ENCODE measurements at places on chromosomes 1 and 21.

GRCh38 chr1:24857507-24858133, 72.5 kb downstream of the RUNX3 start:
- no peak for DNase-seq

DNA sequence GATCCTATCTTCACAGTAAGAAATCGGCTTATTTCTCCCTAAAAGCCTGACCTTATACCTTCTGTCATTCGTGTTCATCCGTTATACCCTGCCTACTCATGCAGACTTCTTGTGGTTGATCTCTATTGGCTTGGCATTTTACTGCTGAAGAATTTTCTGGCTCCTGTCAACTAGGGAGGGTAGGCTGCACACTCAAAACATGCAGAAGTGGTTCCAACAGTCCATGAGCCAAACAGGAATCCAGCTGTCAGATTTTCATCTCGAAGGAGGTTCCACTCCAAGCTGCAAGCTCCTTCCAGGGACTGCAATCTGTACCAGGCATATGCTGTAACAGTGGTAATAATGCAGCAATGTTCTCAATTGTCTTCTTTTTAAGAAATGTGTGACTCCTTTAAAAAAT, 10.1 kb downstream of the DNAJC11 start:
- DNase-seq, result no peak

GRCh38 chr21:34793471-34793870, 124.7 kb downstream of the CLIC6 start:
- no peak for DNase-seq

DNA sequence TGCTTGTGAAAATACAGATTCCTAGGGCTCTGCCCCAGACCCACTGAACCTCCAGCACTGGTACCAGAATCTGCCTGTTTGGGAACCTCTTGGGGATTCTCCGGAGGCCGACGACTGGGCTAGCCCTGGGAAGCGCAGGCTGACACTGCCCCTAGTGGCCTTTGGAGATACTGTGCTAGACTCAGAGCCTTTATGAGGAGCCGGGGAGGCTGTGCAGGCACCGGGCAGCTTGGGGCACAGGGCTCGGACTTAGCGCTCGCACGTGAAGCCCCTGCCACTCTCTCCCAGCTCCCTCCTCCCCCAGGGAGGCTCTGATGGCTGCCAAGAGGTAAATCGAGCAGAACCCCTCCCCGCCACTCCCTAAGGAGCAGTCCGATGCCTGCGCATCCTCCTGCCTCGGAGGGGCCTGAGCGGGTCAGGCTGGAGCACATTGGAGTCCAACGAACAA, 144.6 kb upstream of the TNR start:
- peak; percentile 59 for DNase-seq

- peak; percentile 81 for DNase-seq
Observed at GRCh38 chr1:31954607-31955283, 16.6 kb upstream of the PTP4A2 start.

- DNase-seq, result no peak
Observed at GRCh38 chr1:166884971-166885370, 8.9 kb upstream of the TADA1 start.

GRCh38 chr21:42539931-42540343, 26.3 kb downstream of the SLC37A1 start:
- no peak for DNase-seq

- no peak for DNase-seq
Observed at GRCh38 chr1:158107916-158108315, 72.8 kb upstream of the CD1D start.

GRCh38 chr1:202275061-202275770, 66.5 kb downstream of the UBE2T start:
- DNase-seq, result no peak

DNA sequence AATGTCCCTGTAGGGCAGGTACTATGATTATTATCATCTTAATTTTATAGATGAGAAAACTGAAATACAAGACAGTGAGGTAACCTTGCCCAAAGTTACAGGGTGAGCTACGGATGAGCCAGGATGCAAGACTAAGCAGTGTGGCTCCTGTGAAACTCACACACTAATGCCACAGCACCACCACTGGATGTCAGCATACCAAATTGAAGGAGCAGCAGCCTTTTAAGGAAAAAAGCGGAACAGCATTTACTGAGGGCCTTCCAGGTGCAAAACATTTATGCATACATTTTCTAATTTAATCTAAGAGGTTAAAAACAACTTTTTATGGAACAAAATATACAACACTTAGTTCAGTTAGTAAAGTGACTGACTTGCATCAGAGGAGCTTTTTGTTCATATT, 41.7 kb downstream of the SEC16B start:
- no peak for DNase-seq

- DNase-seq, result no peak
Observed at GRCh38 chr1:66676613-66677298, 75.5 kb upstream of the DYNLT5 start.

DNA sequence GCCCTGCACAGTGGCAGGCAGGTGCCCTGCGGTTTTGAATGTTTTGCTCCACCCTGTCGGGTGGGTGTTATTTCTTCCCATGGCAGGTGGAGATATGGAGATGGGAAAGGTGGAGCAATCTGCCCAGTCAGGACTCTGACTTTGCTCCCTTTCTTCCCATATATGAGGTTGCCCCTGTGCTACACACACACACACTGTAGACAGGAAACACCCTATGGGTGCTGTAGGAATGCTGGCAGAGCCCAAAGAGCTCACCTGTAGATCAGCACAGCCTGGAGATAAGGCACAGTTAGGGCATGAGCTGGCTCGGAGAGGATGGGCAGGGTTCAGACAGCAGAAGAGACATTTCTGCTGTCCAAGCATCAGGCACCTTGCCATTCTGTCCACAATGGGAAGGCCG, 246.0 kb upstream of the AJAP1 start:
- DNase-seq, result no peak

DNA sequence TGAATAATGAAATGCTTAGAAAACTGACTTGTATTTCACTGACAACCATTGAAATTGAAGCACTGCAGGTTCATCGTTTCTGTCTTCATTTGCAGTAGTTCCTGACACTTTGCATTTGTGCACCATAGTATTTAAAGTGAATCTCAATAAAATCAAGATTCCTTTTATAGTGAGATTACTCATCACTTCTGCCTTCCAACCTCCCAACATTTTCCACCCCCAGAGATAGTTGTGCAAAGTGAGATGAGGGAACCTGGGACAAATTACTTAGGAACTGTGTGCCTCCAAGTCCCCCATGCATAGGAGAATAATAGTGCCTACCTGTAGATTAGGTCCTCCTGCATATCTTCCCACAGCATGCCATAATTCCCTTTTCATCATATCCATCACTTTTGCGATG, 114.9 kb upstream of the DPT start:
- no peak for DNase-seq

DNA sequence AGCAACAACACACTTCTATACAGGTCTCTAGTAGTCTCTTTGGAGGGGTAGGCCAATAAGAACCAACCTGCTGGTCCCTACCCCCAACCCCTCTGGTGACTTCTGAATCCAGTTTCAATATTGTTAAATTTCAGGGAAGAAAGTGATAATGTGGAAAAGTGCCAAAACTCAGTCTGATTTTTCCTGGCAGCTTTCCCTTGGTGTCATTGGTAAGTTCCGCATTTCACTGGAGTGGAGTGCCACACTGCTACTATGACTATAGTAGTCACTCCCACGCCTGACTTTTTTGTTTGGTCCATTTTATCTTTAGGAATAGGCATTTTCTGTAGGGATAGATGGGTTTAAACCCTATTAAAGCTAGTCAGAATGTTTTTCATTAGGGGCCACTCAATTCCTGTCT, 5.7 kb upstream of the ARID1A start:
- DNase-seq, result no peak

- no peak for DNase-seq
Observed at GRCh38 chr1:43303471-43304313, 2.9 kb downstream of the TIE1 start.

DNA sequence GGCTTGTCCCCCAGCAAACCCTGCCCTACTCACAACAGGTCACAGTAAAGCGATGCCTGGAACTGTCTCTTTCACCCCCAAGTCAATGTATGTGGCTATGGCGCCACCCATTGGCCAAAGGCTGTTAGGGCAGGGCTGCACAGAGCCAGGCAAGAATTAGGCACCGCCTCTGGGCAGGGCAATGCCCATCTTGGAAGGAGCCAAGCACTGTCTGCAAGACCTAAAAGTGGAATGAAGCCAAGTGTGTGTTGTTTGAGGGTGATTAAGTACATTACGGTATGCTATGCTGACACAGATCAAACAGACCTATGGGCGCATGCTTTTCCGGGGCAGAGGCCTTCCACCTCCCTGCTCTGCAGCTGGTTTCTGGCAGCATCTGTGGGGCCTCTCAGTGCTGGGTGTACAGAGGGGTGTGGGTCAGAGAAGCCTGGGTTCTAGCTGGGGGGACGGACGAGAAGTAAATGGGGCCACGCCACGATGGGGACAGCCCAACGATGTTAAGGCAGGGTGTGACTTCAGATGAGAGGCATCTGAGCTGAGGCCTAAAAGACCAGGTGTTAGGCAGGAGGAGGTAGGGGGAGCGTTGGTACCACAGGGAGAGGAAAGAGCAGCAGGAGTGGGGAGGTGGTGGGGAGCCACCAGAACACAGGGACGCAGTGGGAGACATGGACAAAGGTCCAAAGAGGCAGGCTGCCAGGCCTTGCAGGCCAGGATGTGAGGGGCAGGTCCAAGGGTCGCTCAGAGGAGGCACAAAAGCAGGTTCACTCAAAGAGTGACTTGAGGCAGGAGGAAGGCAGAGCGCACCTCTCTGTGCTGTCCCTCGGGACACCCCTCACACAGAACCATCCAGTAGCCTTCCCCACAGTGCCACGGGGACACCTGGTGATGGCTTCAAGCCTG, 49.8 kb downstream of the ACOT7 start:
- peak; percentile 65 for DNase-seq

GRCh38 chr1:226325178-226325577, 16.2 kb upstream of the LIN9 start:
- DNase-seq, result no peak

- peak; percentile 59 for DNase-seq
Observed at GRCh38 chr1:32247983-32248889, 1.2 kb downstream of the FAM167B start.

GRCh38 chr1:232675260-232675659, 45.3 kb upstream of the SIPA1L2 start:
- DNase-seq, result no peak

DNA sequence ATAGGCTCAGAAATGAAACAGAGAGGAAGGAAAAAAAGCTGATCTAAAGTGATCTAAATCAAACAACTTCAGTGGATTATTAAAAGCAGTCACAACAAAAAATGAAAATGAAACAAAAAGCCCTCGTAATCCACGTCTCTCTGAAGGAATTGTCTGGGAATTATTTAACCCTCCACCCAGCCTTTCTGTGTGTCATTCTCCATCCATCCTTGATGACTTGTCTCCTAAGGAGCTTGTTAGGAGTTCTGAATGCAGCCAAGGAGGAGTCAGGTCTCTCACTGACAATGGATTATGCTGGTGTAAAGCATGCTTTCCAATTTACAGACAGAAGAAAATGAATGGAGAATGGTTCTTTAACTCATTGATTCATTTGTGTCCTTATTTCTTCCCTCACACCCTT, 359.3 kb upstream of the RUNX1 start:
- DNase-seq, result no peak

- DNase-seq, result no peak
Observed at GRCh38 chr21:34836933-34837505, 168.2 kb downstream of the CLIC6 start.

GRCh38 chr1:18336801-18337200, 143.9 kb upstream of the KLHDC7A start:
- no peak for DNase-seq

- no peak for DNase-seq
Observed at GRCh38 chr21:38307771-38308531, 51.2 kb downstream of the KCNJ15 start.

- no peak for DNase-seq
Observed at GRCh38 chr21:20106368-20106767, 891.8 kb upstream of the NCAM2 start.

GRCh38 chr1:198778049-198778448, 139.2 kb downstream of the PTPRC start:
- no peak for DNase-seq

GRCh38 chr1:230858918-230859729, 9.2 kb downstream of the C1orf198 start:
- DNase-seq, result peak; percentile 44

DNA sequence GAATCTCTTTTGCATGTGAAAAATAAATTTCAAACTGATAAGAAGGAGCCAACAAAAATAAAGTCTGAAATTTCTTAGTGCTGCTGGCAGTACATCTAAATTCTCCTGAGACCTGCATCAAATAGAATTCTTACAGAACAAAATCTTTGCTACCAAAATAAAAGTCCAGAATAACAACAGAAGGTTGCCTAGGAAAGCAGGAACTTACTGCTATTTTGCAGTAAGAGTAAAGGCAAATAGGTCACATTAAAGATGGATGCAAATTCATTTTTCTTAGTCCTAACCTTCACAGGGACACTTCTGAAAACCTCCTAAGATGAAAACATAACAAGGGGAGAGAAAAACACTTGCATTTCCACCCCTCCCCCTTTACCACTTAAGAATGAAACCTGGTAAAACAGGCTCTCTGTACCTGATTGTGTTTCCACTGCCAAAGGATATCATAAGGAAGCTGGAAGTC, 59.0 kb downstream of the RUSC1 start:
- DNase-seq, result no peak

DNA sequence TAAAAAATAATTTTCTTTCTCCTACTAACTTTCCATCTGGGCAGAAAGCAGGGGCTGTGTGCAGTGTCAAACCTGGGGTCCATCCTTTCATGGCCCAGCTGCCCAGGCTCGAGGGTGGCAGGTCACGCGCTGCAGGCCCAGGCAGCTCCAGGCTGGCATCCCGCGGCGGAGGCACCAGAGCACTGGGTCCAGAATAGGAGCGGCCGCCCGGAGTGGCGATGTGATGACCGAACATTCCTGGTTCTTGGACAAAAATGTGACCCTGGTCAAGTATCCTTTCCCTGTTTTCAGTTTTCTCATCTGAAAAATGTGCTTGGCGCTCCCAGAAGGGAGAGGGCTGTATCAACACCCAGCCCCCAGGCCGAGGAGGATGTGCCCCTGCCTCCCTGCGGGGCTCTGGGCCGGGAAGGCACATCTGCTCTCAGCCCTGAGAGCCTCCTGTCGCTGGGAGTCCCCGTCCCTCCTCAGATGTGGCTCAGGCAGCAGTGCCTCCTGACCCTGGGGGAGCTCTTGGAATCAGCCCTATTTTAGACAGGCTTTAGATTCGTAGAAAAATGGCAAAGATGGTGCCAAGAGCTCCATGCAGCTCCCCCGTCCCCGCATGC, 29.3 kb downstream of the SLX9 start:
- no peak for DNase-seq

DNA sequence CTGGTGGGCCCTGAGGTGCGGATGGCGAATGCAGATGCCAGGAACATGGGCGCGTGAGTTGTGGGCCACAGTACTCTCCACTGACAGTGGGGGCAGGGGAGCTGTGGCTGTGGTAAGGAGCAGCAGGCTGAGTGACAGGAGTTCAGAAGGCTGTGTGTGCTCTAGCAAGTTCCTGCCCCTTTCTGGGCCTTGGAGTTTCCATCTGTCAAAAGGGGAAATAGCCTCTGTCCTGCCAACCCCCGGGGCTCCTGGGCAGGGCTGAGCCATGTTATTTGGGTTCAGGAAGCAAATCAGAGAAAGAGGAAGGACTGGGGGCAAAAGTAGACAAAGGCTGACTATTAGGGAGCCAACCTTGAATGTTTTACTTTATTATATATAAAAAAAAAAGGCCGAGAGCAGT, 19.5 kb upstream of the MFN2 start:
- no peak for DNase-seq

Data from HTR-8/SVneo (cell line).